Transverse colon (tissue), 4 donors: ENCODE measurements at places on chromosomes 1 and 21.

DNA sequence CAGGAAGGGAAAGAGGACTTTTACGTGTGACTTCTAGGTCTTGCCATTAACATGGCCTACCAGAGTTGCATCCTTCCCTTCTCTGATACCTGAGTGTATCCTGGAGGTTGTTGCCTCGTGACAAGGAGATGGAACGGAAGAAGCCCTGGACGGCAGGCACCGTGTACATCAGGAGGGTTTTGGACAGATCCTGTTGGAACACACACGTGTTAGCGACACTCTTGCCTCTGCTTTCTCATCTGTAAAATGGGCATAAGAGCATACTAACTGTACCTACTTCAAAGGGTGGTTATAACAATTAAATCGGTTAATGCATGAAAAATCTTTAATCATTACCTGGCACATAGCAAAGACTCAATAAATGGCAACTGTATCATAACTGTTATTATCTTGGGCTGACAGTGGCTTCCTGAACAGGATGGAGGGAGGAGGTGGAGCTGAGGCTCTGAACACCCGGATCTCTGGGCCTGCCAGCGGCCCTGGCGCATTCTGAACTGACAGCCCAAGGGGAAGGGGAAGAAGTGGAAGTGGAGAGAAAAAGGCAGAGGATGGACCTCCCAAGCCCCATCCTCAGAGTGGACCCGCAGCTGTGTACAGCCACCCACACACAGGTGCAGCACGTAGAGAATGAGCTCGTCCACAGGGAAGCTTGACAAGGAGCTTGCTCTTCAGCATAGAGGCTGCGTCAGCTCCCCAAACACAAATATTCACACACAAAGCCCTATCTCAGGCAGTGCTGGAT, 30.2 kb upstream of the EXOSC10 start:
- no peak for DNase-seq
- H3K36me3 ChIP-seq = peaks cover 2% of the 10 kb centered on the region
- no peak overlapping the region for H3K4me3 ChIP-seq
- no peak overlapping the region for H3K27ac ChIP-seq
- H3K27me3 ChIP-seq = no peaks in the 10 kb centered on the region
- peaks cover 6% of the 10 kb centered on the region for H3K4me1 ChIP-seq

DNA sequence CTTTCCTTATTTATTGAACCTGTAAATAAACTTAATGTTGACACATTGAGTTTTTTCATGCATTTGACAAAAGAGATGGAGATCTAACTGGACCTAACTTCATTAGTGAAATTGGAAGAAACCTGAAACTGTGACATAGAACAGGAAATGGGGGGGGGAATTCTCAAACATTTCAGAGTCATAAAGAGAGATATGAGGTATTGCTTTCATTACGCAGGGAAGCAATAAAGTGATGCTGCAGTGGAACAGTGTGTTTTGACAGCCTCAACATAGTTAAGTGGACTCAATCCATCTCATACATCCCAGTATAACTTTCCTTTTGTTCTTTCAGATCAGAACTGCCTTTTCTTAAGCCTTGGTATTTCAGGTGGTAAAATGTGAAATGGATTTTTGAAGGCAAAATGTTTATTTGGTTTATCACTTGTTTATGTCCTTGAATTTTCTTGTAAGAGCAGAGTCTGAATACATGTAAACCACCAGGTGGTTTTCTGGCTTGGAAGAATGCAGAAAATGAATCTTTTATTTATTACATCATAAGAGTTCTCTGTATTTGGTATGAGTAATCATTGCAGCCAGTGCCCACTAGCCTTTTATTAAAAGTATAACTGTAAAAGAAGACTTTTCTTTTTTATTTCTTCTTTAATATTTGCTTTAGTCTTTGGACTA, 132.5 kb downstream of the ZNF326 start:
- no peaks in the 10 kb centered on the region for H3K36me3 ChIP-seq
- H3K4me3 ChIP-seq = no peak overlapping the region
- H3K4me1 ChIP-seq = no peaks in the 10 kb centered on the region
- no peak for DNase-seq

DNA sequence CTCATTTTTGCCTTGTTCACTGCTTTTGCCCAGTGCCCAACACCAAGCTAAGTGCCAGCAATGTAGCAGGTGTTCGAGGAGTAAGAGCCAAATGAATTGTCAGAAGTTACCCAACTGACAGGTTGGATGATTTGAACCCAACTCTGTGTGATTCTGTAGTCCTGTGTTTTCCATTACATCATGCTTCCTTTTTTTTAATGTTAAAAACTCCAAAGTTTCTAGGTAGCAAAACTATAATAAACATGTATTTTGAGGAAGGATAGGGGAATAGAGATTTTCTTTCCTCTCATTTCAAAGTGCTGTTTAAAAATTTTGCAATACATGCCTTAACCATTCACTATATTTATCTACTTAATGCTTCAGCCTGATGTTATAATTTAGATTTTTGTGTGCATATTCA, 34.1 kb downstream of the BCL9 start:
- peaks cover 12% of the 10 kb centered on the region for H3K4me1 ChIP-seq
- no peaks in the 10 kb centered on the region for H3K27me3 ChIP-seq
- no peak overlapping the region for H3K27ac ChIP-seq
- no peak for DNase-seq
- no peaks in the 10 kb centered on the region for H3K36me3 ChIP-seq
- no peak overlapping the region for H3K4me3 ChIP-seq

DNA sequence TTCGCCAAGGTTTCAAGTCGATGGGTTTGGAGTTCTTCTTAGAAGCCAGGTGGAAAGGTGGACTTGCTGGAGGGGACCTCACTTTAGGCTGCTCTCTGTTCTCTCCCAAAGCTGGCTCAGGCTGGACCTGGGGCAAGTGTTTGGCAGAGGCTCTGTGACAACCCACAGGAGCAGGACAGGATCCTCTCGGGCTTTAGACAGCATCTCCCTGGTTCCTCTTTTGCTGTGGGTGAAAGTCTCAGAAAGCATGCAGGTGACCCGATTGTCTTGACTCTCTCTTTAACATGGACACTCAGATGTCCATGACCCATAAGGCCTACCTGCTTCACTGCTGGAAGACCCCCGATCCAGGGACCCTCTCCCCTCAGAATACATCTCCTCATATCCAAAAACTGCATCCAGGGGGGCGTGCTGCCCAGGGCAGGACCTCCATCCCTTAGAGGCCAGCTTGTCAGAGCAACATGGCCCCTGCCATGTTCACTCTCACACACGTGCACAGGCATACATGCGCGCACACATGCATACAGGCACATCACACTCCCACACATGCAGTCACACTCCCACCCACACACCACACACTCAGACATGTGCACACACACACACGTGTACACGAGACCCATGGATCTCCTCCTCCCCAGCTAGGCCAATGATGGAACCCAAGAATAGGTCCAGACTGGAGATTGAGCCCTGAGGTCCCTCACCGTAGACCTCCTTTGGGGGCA, 21.3 kb downstream of the MRPL37 start:
- no peak overlapping the region for H3K27ac ChIP-seq
- no peak overlapping the region for H3K4me3 ChIP-seq
- H3K27me3 ChIP-seq = no peaks in the 10 kb centered on the region
- DNase-seq = no peak

DNA sequence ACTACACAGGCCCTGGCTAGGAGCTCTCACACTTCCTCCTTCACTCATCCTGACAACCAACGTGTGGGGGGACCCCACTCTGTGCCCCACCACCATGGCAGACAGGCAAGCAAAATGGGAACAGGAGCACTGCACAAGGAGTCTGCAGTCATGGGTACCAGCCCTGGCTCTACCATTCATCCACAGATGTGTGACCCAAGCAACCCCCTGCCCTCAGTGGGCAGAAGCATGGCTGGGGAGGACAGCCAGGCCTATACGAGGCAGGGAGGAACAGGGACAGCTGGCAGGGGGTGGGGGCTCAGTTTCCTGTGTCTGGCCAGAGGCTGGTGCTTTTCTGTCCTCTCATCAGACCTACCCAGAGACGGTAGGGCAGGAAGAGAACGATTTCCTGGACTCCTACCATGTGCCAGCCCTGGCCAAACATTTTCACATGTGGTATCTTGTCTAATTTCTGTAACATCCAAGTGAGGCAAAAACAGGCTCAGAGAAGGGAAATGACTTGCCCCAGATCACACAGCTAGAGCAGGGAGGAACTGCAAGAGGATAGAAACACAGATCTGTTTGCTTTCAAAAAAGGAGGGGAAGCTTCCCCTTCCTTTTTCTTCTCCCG, 178.0 kb downstream of the HIVEP3 start:
- H3K4me3 ChIP-seq = no peak overlapping the region
- no peaks in the 10 kb centered on the region for H3K27me3 ChIP-seq
- no peak overlapping the region for H3K27ac ChIP-seq
- DNase-seq = no peak
- no peaks in the 10 kb centered on the region for H3K36me3 ChIP-seq
- H3K4me1 ChIP-seq = no peaks in the 10 kb centered on the region

DNA sequence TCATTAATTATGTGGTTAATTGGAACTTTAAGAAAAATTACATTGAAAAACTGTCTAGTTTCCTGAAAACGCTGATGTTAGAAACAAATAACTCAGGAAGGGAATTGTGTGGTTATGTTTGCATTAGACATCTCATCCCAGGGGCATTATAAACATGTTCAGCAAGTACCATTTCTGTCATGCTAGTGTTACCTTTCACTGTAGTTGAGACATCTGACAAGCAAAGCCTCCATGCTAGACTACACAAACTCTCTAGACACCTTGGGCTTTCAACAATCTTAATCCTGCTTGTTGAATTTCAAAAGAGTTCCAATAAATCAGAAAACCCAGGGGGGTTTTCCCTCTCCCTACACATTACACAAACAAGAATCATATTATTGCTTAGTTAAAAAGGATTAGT, 536.8 kb downstream of the KCNT2 start:
- H3K36me3 ChIP-seq = no peaks in the 10 kb centered on the region
- no peak overlapping the region for H3K27ac ChIP-seq
- no peak overlapping the region for H3K4me3 ChIP-seq
- H3K27me3 ChIP-seq = no peaks in the 10 kb centered on the region

- no peak overlapping the region for H3K27ac ChIP-seq
- no peak for DNase-seq
- H3K27me3 ChIP-seq = no peaks in the 10 kb centered on the region
- H3K4me3 ChIP-seq = no peak overlapping the region
Observed at GRCh38 chr1:40703316-40703715, 11.8 kb downstream of the NFYC start.

DNA sequence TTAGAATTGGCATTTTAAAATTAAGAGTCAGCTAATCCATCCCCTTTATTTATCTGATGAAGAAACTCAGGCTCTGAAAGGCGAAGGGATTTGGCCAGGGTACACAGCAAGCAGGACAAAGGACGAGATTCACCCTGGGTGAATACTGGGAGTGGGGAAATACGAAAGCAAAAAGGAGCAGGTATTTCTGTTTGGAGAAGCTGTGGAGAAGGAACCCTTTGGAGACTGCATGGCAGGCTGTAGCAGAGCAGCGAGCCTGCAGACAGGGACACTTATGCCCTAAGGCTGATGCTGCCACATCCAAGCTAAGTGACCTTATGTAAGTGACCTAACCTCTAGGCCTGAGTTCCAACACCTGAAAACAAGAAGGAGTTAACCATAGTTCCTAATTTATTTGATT, 207.2 kb upstream of the C1orf87 start:
- DNase-seq = no peak
- H3K4me1 ChIP-seq = peaks cover 10% of the 10 kb centered on the region
- no peak overlapping the region for H3K4me3 ChIP-seq
- H3K36me3 ChIP-seq = no peaks in the 10 kb centered on the region

GRCh38 chr1:8712413-8713231, 104.8 kb downstream of the RERE start:
- peak overlapping the region; percentile 2 for H3K4me3 ChIP-seq
- H3K36me3 ChIP-seq = no peaks in the 10 kb centered on the region
- H3K27me3 ChIP-seq = no peaks in the 10 kb centered on the region
- H3K27ac ChIP-seq = peak overlapping the region; percentile 86
- DNase-seq = no peak

DNA sequence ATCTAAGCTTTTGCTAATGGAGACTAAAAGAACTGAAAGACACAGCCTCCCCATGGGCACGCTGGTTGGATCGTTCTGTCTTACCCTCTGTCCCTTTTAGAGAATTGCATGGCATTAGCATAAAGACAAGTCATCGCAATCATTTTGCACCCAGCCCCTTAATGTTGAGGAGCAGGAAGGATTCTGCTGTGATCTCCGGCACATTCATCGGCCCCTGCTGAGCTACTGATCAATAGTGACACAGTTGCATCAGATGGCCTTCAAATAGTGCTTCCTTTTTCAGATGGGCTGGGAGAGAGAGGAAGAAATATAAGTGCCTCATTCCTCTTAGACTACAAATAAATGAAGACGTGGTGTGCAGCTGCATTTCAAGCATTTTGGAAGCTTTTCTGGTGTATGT, 75.4 kb downstream of the NOS1AP start:
- no peak overlapping the region for H3K27ac ChIP-seq
- DNase-seq = no peak
- no peak overlapping the region for H3K4me3 ChIP-seq

DNA sequence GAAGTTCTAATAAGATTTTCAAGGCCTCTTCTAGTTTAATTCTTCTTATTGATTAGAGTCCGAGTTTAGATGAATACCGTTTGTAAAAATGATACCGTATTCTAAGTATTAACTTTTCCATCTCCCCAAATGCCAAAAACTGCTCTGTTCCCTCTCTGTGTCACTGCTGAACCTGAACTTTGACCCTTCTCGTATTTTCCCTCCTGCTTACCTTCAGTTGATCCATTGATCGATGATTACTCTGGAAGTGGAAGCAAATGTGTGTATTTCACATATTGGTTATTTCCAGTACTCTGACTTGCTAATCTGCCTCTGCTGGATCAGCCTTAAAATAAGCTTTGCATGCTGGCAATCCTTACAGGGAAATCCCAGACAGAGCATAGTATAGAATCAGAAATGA, 68.5 kb downstream of the KIF1B start:
- peaks cover 15% of the 10 kb centered on the region for H3K36me3 ChIP-seq
- no peak overlapping the region for H3K4me3 ChIP-seq
- H3K27me3 ChIP-seq = no peaks in the 10 kb centered on the region
- no peaks in the 10 kb centered on the region for H3K4me1 ChIP-seq
- no peak for DNase-seq

DNA sequence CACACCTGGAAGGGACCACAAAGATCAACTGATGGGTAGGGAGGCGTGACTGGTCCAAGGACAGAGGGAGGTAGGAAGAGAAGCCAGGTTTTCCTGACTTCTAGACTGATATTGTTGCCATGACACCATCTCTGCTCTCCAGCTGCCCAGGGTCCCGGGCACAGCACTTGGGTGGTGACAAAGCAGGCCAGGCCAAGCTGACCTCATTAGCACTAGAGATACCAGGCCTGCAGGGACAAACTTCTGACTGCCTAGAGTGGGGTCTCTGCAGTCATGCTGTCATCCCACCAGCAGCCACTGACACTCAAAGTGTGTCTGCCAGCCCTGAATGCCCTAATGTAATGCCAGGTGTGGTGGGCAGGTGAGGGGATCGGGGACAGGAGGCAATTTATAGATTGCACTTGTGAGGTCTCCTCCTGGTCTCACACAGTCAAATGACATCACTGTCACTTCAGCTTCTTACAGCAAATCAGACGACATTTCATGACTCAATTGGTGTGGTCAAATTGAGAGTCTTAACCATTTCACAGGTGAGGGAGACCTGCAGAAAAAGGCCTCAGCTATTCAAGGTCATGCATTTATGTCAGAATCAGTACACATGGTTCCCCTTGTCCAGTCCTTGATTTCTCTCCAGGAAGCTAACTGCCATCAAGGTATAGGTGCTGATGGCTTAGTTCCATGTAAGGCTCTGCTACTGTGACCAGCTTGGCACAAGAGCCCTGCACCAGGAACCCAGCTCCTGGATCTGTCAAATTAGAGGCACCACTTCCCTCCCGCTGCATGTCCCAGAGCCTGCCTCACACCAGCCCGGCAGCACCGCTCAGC, 2.7 kb downstream of the SLC9A1 start:
- peak overlapping the region; percentile 91 for H3K27ac ChIP-seq
- H3K36me3 ChIP-seq = no peaks in the 10 kb centered on the region
- peaks cover 47% of the 10 kb centered on the region for H3K4me1 ChIP-seq
- peak overlapping the region; percentile 95 for H3K4me3 ChIP-seq
- H3K27me3 ChIP-seq = no peaks in the 10 kb centered on the region
- no peak for DNase-seq
